A673 (cell line): ENCODE measurements at places on chromosomes 4 and X. TPM values are rescaled to one million over a fixed set of nuclear protein-coding genes. Genes with fewer than 3 reads are reported as not detected.
A peak's percentile ranks its signal among the peaks of the same experiment; 100 is the strongest.

DNA sequence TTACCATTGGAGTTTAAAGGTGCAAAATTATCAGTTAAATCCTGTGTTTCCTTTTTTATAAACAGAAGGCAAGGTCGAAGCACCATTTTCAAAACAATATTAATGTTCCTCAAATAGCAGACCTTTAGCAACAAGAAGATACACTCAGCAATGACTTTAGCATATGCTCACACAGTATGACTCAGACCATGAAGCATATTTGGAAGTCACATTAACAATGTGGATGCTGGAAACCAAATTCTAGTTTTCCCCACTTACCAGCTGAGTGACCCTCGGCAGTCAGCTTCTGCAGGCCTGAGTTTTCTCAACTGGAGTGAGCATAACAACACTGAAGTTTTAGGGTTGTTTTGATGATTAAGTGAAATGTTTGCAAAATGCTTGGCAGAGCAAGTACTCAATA, 130.5 kb downstream of the ANK2 start:
- DNase-seq, result no peak

- no peak for DNase-seq
Measured at GRCh38 chrX:29297171-29297800, 710.0 kb downstream of the IL1RAPL1 start.

GRCh38 chrX:17411205-17411604, 36.2 kb downstream of the NHS start:
- DNase-seq, result no peak

DNA sequence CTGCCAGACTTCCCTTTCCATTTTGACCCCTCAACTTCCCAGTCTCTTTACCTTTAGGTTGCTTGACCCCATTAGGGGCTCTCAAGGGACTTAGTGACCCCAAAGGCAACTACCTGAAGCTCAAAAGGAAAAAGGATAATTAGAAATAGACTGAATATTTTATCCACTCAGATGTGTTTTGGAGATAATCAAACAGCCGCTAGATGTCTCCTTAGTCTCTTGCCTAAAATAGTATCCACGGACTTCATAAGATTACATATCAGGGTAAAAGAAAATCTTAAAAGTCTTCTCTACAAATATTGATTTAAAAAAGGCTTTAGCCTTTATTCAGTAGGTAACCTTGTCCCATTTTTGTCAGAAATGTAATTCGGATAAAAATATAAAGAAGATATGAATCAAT, 21.0 kb upstream of the RHOXF2 start:
- no peak for DNase-seq

DNA sequence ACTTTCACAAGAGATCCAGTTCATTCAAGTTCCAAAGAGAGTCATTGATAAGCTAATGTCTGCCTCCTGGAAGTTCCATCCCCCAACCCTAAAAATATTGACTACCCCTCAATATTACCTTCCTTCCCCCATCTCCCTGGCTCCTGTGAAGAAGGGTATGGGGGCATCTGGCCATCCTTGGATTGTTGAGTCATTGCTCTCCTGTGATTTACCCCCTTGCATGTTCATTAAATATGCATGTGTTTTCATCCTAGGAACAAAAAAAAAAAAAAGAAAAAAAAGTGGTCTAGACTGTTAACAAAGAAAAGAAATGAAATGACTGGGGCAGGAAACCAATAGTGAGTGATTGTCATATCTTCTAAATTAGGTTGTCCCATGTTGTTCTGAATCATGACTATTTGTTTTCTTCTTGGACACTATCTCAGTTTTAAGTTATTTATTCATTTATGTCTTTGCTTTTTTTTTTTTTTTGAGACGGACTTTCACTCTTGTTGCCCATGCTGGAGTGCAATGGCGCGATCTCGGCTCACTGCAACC, 51.9 kb upstream of the HUWE1 start:
- no peak for DNase-seq

GRCh38 chrX:47316276-47317025, 53.9 kb upstream of the ZNF157 start:
- peak; percentile 29 for DNase-seq

TCEAL2 gene
- total RNA-seq, result 0.28 TPM in 1 of 2 replicates, not detected in the other
